GM12891 (cell line): ENCODE measurements at places on chromosomes 6 and 20.

- DNase-seq = no peak
Measured at GRCh38 chr6:74860456-74860855, 345.4 kb downstream of the COL12A1 start.

DNA sequence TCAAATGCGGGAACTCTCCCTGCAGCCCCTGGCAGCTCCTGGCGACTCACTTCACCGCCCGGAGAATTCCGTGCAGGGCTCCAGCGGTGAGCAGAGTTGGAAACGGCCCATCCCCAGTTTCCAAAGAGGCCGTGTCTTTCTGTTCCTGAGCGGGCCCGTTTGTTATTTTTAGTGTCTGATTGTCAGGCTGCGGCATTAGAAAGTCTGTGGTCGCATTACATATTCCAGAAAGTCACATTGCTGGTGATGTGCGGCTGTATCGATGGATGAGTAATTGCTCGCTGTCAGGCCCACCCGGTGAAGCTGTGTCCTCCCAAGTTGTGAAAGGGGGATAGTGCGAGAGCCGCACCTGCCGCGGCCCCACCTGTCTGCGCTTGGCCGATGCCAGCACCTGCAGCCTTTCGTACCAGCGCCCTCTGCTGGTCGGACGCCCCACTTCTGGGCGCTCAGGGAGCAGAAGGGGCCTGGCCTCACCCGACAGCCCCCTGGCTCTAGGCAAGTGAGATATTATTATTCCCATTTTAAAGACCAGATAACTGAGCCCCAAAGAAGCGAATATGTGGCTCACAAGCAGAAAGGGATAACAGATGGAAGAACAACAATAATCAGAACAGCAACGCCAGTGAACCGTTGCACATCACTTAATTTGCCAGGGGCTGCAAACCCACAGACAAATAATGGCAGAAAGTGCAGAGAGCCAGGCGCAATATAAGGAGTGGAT, 244.9 kb downstream of the TSHZ2 start:
- DNase-seq = peak; percentile 47

- DNase-seq = no peak
Measured at GRCh38 chr6:33622456-33623431, 1.6 kb downstream of the ITPR3 start.

DNA sequence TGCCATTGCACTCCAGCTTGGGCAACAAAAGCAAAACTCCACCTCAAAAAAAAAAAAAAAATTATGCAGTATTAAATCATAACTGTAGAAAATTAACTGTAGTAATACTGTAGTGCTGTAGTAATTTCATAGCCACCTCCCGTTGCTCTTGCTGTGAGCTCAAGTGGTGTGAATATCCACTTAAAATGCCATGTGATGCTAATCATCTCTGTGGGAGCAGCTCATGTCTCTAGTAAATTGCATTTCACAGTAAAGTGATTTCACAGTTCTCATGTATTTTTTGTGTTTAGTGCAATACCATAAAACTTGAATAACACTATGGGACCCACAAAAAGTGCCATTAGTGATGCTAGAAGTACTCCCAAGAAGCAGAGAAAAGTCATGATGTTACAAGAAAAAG, 14.4 kb upstream of the FAM217A start:
- DNase-seq = no peak

DNA sequence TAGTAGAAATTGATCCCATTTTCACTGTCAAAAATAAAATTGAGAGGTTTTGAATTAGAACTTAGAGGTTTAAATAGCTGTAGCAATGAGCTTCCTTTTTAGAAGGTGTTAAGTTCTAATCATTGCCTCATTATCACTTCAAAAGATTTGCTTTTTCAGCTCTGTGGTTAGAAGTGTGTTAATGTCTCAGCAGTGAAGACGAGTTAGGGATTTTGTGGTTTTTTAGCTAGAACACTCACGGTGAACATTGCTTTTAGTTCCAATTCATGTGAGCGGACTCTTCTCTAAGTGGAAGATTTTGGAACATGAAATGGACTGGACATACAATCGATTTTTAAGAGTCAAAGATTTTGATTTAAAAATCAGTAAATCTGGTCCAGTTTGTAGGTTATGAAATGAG, 12.7 kb upstream of the IFNGR1 start:
- no peak for DNase-seq

DNA sequence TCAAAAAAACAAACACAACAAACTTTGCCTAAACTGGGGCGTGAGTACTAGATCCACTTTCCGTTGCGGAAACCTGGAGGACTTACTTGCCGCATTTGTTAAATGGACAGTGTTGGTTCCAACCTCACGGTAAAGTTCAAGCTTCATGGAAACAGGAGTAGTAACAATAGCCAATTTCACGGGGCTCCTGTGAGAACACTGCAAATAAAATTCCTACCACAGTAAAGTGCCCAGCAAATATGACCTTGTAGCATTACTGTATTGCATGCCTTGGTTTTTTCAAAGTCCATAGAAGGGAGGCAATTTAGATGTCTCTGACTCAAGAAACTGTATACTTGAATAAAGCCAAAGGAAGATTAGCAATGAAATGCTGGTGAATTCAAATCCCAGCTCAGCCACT, 3.6 kb upstream of the CYP24A1 start:
- no peak for DNase-seq

DNA sequence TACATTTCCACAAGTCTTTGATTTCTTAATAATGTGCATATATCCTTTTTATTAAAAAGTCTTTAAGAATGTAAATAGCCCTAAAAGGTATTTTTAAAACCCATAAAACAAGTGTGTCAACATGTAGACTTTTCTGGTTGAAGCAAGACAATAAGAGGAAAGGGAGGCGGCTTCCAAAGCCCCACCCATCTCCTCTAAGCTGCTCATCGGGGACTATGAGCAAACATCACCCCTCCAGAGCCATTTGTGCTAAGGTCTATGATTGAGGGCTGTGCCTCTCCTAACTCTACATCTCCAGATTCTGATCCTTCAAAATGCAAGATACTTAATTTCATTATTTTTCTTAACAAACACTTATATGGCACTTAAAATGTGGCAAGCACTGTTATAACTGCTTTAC, 2.5 kb upstream of the NAA20 start:
- DNase-seq = no peak

- no peak for DNase-seq
Measured at GRCh38 chr6:56364827-56365339, 117.5 kb upstream of the COL21A1 start.

- DNase-seq = no peak
Measured at GRCh38 chr6:111950661-111951496, 77.6 kb upstream of the FYN start.

- no peak for DNase-seq
Measured at GRCh38 chr20:57927376-57927775, 217.6 kb upstream of the PMEPA1 start.

DNA sequence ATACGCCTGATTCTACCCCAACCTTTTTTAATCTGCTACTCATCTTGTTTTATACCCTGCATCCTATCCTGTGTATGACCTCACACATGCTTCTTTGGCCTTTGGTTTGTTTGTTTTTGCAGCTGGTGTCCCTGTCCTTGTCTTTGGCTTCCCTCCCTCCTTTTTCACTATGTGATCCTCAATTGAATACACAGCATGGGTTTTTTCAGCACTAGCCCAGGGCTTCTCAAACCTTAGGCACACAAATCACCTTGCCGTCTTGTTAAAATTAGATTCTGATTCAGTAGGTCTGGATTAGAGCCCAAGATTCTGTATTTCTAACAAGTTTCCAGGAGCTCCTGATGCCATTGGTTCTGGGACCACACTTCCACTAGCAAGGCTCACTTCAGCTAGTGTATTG, 321.5 kb upstream of the MAN1A1 start:
- no peak for DNase-seq

DNA sequence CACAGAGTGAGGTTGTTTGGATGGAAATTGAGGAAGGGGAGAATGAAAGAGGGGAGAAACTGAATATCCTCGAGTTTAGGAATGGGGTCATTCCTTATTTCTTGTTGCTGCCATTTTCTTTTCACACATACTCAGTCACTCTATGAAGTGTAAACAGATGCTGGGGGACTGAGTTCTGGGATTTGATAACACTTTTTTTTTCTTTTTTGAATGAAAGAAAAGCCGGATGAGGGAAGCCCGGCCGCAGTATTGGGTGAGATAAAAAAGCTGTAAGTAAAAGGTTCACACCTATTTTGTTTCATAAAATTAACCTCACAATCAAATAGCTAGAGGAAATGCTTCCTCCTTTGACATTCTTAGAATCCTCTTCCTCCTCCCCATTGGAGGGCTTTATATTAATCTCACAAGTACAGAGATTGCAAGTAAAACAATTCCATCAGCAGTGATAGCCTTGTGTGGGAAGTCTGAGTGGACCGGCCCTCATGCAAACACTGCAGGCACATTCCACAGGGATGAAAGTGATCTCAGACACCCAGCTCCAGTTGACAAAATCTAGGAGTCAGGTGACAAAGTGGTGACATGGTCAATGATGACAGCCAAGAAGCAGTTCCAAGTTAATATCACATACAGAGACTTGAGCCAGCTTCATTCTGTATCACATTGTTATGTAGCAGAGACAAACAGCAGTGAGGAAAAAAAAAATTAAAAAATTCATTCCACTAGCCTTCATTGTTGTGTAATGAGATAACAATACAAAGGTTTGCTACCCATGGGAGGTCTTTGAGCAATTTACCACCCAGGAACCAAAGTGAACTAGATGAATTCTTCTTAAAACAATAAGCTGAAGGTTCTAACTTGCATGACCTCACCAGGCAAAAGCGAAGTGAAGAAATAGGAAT, 391.1 kb upstream of the HSF2 start:
- no peak for DNase-seq

- DNase-seq = no peak
Measured at GRCh38 chr6:3039384-3039783, 28.9 kb upstream of the RIPK1 start.

DNA sequence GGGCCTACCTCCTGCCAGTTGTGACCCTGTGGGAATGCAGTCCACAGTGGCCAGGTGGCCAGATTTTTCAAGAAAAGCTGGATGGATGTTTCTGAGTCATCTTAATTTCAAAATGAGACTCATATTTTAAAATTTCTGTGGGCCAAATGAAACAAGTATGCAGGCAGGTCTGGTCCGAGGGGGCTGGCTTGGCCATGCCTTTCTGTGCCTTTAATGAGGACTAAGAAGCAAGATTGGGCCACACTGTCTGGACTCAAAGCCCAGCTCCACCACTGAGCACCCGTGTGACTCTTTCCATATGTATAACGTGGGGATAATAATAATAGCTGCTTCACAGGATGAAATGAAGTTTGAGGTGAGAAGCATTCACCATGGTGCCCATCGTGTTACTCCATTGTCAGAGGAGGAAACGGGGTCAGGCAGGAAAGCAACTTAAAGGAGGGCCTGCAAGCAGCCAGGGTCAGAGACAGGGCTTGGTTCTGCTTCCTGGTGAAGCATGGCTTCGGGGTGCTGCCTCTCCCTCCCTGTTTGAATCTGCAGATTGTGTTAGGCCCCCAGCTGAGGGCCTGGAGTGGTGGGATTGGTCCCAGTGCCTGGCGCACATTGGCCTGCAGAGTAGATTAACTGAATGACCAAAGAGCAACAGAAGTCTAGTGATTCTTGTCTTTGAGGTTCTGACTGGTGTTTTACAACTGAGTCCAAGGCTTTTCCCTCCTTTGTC, 3.8 kb downstream of the SOX12 start:
- no peak for DNase-seq

GRCh38 chr6:79833964-79834284, 113.4 kb downstream of the ELOVL4 start:
- DNase-seq = no peak

- DNase-seq = no peak
Measured at GRCh38 chr6:131839388-131839787, 31.6 kb downstream of the ENPP1 start.

- DNase-seq = no peak
Measured at GRCh38 chr6:167779993-167780655, 46.6 kb upstream of the AFDN start.

DNA sequence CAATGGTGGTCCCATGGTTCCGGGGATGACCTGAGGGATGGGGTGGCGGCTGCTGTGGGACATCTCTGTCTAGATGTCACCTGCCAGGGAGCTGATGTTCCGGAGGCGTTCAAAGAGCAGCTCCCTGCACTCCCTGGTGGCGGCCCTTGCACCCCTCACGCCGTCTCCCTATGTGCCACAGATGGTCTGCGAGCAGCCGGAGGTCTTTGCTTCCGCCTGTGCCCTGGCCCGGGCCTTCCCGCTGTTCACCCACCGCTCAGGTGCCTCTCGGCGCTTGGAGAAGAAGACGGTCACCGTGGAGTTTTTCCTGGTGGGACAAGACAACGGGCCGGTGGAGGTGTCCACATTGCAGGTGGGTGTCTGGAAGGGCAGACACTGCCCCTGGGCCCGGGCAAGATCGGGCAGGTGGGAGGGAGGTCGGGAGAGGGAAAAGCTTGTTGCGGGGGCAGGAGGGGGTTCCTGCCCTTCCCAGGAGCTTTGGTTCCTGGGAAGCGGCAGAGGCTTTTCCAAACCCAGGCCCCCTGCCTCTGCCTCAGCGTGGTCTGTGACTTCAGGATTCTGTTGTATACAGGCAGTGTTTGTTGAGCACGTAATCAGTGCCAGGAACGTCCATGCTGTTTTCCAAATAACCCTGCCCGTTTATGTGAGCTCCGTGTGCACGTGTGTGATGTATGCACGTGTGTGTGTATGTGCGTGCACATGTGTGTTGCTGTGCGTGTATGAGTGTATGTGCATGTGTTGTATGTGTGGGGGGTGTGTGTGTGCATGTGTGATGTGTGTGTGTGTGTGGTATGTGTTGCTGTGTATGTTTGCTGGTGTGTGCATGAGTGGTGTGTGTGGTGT, 1.9 kb downstream of the NPEPL1 start:
- no peak for DNase-seq

- no peak for DNase-seq
Measured at GRCh38 chr20:47665221-47665991, 119.9 kb downstream of the SULF2 start.

- DNase-seq = no peak
Measured at GRCh38 chr6:80605165-80605989, 498.9 kb downstream of the BCKDHB start.

DNA sequence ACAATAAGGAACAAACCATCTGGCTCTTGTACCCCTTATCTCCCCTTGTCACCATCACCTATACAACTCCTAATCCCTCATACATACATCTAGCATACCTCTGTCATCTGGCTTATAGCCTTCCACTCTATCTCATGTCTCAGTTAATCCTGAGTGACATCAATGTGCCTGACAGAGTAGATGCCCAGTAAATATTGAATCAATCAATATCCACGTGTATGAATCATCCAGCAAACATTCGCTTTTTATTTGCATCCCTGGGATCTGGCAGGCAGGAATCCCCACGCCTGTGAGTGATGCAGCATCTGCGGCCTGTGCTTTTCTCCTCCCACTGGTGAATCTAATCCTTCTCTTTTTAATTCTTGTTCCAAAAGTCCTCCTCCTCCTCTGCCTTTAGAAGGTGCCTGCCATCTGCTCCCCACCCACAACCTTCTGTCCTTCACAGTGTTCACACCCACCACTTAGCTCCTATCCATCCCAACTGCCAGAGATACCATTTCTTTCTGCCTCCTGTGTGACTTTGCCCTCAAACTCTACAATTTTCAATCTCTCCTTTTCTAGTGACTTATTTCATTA, 37.6 kb downstream of the ZNF391 start:
- DNase-seq = no peak

GRCh38 chr6:14502551-14502950, 385.0 kb downstream of the CD83 start:
- DNase-seq = no peak
